Activated B cell treated with CpG ODN at 0.5 μM for 24 hours (primary cell): ENCODE measurements at places on chromosomes 3 and 15. TPM values are rescaled to one million over a fixed set of nuclear protein-coding genes. Genes with fewer than 3 reads are reported as not detected.

- H3K36me3 ChIP-seq: peaks cover 90% of the 10 kb centered on the region
- no peaks in the 10 kb centered on the region for H3K27me3 ChIP-seq
- peaks cover 39% of the 10 kb centered on the region for H3K4me1 ChIP-seq
- no peak for DNase-seq
- H3K27ac ChIP-seq: peak overlapping the region; percentile 88
These were observed 86.8 kb downstream of the NUP210 start for GRCh38 chr3:13333236-13333897.

DNA sequence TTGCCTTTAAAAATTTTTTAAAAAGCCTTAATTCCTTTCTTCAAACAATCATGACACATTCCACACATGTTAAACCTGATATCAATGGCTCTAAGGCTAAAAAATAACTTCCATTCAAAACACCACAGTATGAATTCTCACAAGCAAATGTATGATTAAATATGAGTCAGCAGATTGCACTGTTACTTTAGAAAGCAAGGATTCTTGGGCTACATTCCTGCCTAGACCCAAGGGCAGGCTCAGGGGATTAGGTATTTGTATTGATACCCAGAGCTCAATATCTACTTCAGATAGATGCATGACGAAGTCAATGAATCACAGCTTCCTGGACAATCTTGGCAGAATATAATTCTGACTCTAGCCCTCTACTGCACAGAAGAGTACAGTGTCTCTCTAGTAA lies 65.7 kb downstream of the RARB start:
- no peaks in the 10 kb centered on the region for H3K27me3 ChIP-seq
- no peak overlapping the region for H3K27ac ChIP-seq
- H3K4me3 ChIP-seq: no peak overlapping the region
- DNase-seq: no peak
- no peaks in the 10 kb centered on the region for H3K4me1 ChIP-seq

PDZRN3 gene
- total RNA-seq: not detected in 2 replicates

- DNase-seq: no peak
- H3K27ac ChIP-seq: no peak overlapping the region
- no peaks in the 10 kb centered on the region for H3K36me3 ChIP-seq
- no peak overlapping the region for H3K4me3 ChIP-seq
- H3K4me1 ChIP-seq: no peaks in the 10 kb centered on the region
These were observed 36.3 kb downstream of the APBA2 start for GRCh38 chr15:28921919-28922706.

TPRG1 gene
- total RNA-seq: 0.18 TPM in 1 of 2 replicates, not detected in the other

DNA sequence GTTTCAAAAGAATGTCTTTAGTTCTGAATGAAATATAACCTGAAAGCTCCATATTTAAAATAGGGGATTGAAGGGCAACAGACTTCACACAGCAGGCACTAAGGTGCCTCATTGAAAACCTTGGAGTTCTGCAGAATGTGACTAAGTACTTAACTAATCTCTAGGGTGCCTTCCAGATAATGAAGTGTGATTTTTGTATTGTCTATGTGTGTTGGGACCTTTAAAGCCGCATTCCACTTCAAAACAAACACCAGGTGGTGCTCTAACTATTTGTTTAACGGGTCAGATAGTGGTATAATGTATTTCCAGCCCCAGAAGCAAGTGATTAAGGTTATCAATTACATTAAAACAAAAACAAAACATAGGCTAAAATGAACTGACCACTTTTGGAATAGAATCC lies 28.0 kb downstream of the TFG start:
- no peaks in the 10 kb centered on the region for H3K27me3 ChIP-seq
- no peaks in the 10 kb centered on the region for H3K4me1 ChIP-seq
- no peak for DNase-seq
- peaks cover 77% of the 10 kb centered on the region for H3K36me3 ChIP-seq
- H3K27ac ChIP-seq: no peak overlapping the region
- H3K4me3 ChIP-seq: no peak overlapping the region

GRCh38 chr3:30964612-30965011 lies 70.2 kb upstream of the GADL1 start:
- no peaks in the 10 kb centered on the region for H3K4me1 ChIP-seq
- H3K36me3 ChIP-seq: no peaks in the 10 kb centered on the region
- peaks cover 6% of the 10 kb centered on the region for H3K27me3 ChIP-seq
- H3K4me3 ChIP-seq: no peak overlapping the region
- no peak overlapping the region for H3K27ac ChIP-seq

HTR3E gene
- not detected in 2 replicates for total RNA-seq

DISP2 gene
- 0.38 and 0.39 TPM in 2 replicates for total RNA-seq

RNU6-1 gene
- total RNA-seq: not detected in 2 replicates

PRR20G gene
- total RNA-seq: not detected in 2 replicates

DNA sequence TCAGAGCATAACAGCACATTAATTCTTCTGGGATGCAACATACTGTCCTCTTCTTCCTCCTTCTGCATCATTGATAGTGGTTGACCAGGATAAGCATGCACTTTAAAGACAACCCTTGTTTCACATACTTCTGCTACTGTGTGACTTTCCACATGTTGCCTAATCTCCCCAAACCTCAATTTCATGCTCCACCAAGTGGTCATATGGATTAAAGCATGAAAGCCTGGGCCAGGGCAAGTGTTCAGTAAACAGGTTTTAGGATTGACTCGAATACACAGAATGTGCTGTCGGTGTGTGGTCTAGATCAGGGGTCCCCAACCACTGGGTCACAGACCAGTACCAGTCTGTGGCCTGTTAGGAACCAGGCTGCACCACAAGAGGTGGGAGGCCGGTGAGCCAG lies 22.5 kb upstream of the BFSP2 start:
- no peaks in the 10 kb centered on the region for H3K36me3 ChIP-seq
- DNase-seq: no peak
- H3K4me3 ChIP-seq: no peak overlapping the region
- H3K4me1 ChIP-seq: no peaks in the 10 kb centered on the region
- no peak overlapping the region for H3K27ac ChIP-seq

- peaks cover 12% of the 10 kb centered on the region for H3K4me1 ChIP-seq
- H3K27ac ChIP-seq: no peak overlapping the region
- H3K27me3 ChIP-seq: peaks cover 1% of the 10 kb centered on the region
- no peak for DNase-seq
These were observed 58.6 kb downstream of the WWTR1 start for GRCh38 chr3:149599236-149599635.

DNA sequence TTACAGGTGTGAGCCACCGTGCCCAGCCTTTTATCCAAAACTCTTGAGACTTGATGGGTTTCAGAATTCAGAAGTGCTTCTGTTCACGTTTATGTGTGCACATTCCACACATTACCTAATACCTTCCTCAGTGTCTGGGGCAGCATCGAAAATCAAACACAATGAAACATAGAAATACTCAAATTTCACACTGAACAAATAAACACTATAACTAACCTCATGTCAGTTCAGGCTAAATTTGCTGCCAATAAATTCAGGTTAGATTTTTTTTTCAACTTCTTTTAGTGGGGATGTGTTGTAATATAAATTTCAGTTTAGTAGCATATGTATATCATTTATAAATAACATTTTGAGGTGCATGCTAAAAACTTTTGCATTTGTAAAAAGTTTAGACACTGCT lies 2.8 kb downstream of the EIF2AK4 start:
- no peak for DNase-seq
- no peak overlapping the region for H3K4me3 ChIP-seq
- H3K27ac ChIP-seq: no peak overlapping the region
- no peaks in the 10 kb centered on the region for H3K27me3 ChIP-seq
